Umbilical cord (tissue), 2 donors: ENCODE measurements at places on chromosomes 2 and 18. TPM values are rescaled to one million over a fixed set of nuclear protein-coding genes. Genes with fewer than 3 reads are reported as not detected.

- DNase-seq = peak; percentile 85
Observed at GRCh38 chr2:33139949-33140348, 193.2 kb downstream of the LTBP1 start.

DNA sequence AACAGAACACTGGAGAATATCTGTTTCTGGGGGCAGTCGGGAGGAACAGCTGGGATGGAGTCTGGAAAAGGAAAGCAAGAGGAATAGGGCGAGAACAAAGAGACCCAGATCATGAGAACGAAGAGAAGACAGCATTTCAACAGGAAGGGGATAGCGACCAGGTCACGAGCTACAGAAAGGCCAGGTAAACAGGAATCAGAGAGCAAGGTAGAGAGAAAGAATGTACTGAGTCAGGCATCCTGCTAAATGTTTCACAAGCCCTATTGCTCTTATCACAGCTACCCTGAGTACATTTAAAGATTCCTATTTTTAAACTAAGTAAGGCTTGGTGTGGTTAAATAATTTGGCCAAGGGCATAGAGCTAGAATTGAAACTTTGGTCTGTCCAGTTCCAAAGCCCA, 254.9 kb upstream of the RAB12 start:
- DNase-seq = no peak

GRCh38 chr2:39413063-39413737, 23.9 kb downstream of the MAP4K3 start:
- no peak for DNase-seq

GRCh38 chr2:120842456-120843439, 107.1 kb downstream of the GLI2 start:
- DNase-seq = no peak

GRCh38 chr18:78733762-78734613, 245.6 kb upstream of the SALL3 start:
- DNase-seq = no peak

- no peak for DNase-seq
Observed at GRCh38 chr2:228181098-228182019, at the start of gene SPHKAP. Gene SPHKAP (minus strand): TSS chr2:228181687. CDS start chr2:228181598, 89 bp downstream.

DNA sequence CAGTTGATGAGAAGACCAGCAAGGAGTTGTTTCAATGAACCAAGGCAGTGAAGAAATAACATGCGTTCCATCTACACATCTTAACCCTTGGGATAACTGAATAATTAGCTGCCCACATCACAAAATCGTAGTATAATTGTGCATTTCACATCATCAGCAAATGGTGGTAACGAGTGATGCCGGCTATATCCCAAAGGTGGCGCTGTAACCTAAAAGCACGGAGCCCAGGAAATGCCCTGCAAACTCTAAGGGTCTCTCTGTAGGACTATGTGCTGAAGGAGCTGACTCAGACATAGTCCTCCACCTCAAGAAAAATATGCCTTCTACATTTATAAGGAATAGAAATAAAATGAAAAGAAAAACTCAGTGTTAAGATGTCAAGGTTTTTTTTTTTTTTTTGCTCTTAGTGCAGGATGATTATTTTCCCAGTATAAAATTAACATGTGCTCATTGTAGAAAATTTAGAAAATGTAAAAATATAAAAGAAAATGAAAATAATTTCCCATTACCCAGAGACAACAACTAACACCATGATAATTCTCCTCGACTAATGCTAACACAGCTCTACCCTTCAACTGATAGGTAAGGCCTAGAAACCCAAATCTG, 23.1 kb upstream of the DSG3 start:
- peak; percentile 40 for DNase-seq

The TNFAIP6 gene
- total RNA-seq = 13.7 TPM

The VSNL1 gene
- total RNA-seq = 7.7 TPM

The AFG3L2 gene
- 35.2 TPM for total RNA-seq
